ENCODE measurements at places on chromosomes 1 and 21. TPM values are rescaled to one million over a fixed set of nuclear protein-coding genes. Genes with fewer than 3 reads are reported as not detected.

The PLA2G2A gene
- 2.4 TPM for total RNA-seq

The OXCT2 gene
- 0.38 TPM for total RNA-seq

The GCSAML gene
- total RNA-seq: not detected

The SLC44A5 gene
- total RNA-seq: 9.5 TPM

The FCER1A gene
- total RNA-seq: not detected

The RGS16 gene
- 1.5 TPM for total RNA-seq

The TBCE gene
- 40.7 TPM for total RNA-seq

The NOS1AP gene
- 6.0 TPM for total RNA-seq

The SLAMF7 gene
- not detected for total RNA-seq

The KRTAP19-3 gene
- total RNA-seq: not detected

The CLCA1 gene
- total RNA-seq: not detected

The CFHR1 gene
- not detected for total RNA-seq

The CRNN gene
- total RNA-seq: not detected

The SUSD4 gene
- total RNA-seq: 4.7 TPM

The KPRP gene
- total RNA-seq: not detected

The RSPH1 gene
- total RNA-seq: 7.1 TPM

Data from progenitor cell of endocrine pancreas (in vitro differentiated cells).